ENCODE measurements at places on chromosomes 2 and 18.

DNA sequence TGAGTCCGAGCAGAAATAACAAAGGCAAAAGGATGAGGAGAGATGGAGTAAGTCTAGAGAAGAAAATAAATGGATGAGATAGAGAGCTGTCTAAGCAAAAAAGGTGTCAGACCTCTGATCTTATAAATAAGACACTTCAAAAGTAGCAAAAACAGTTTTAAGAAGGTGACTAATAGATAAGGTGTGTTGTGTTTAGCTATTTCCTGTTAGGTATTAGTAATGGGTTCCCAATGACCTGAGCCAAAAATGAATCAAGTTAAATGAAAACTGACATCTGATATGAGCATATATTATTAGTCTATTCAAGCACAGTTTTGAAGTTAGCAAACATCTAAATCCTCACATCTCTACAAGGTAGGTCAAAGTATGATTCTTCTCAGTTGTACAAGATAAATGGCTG lies 10.6 kb downstream of the SUPT7L start:
- no peak for DNase-seq

DNA sequence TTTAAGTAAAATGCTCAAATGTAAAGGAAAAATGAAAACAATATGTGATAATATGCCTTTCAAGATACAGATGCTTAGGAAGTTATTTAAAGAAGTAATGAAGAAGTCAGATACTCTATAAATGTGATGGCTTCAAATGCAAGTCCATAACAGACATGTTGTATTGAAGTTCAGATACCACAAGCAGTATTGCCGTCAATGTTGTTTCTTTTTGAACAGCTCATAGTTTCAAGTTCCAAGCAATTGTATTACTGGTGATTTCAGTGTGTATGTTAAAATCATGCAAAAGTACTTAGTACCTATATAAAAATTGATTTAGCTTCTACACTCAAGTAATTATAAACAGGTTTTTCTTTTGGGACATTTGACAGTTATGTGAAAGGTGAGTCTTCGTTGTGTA lies 24.9 kb downstream of the KCMF1 start:
- DNase-seq = no peak

DNA sequence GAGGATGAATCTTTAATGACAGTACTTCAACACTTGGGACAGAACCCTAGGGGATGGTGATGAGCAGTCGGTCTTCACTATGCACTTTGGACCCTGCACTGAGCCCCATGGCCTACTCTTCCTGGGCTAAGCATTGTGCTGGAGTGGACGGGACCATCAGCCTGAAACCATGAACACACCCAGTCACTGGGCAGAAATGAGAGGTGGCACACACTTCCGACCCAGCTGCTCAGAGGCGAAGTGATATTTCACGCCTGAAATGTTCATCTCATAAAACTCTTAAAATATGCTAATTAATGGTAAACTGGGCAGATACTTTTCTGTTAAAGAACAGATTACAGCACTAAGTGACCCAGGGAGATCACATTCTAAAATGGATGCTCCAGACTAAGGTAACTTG lies 150.3 kb upstream of the NDUFV2 start:
- no peak for DNase-seq

- DNase-seq = no peak
Measured at GRCh38 chr2:191319186-191319585, 74.0 kb downstream of the MYO1B start.

- no peak for DNase-seq
Measured at GRCh38 chr18:5309888-5310470, 14.5 kb upstream of the ZBTB14 start.

DNA sequence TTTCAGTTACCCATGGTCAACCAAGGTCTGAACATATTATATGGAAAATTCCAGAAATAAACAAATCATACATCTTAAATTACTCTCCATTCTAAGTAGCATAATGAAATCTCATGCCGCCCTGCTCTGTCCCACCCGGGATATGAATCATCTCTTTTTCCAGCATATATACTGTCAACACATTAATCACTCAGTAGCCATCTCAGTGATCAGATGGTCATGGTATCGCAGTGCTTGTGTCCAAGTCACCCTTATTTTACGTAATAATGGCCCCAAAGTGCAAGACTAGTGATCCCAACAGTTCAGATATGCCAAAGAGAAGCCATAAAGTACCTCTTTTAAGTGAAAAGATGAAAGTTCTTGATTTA lies 43.8 kb downstream of the OSBPL6 start:
- no peak for DNase-seq

DNA sequence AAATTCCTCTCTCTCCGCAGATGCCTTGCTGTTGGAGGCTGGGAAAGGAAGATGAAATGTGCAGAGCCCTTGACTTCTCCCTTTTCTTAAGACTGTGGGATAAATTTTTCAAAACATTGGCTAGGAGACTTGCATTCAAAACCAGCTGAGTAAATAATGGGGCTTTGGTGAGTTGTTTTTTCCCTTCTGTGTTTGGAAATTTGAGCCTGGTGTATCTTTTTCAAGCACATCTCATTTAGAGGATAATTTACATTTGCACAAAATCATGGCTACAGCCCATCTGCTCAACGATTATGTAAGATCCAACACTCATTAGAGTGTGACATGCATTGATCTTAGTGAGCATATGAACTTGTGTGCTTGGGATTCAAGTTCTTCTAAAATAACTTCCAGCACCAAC lies 112.1 kb upstream of the ATP8B1 start:
- peak; percentile 30 for DNase-seq

DNA sequence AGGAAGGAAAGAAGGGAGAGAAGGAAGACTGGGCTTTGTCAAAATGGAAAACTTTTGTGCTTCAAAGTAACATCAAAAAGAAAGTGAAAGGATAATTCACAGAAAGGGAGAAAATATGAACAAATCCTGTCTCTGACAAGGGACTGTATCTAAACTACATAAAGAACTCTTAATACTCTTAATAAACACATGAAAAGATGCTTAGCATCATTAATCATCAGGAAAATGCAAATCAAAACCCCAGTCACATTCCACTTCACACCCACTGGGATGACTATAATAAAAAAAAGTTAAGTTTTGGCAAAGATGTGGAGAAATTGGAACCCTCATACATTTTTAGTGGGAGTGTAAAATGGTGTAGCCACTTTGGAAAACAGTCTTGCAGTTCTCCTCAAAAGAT lies 11.8 kb upstream of the ZFP36L2 start:
- no peak for DNase-seq

GRCh38 chr2:136019306-136019705 lies 33.9 kb upstream of the DARS1 start:
- DNase-seq = no peak

GRCh38 chr2:32357318-32358110 lies 691 bp downstream of the BIRC6 start:
- no peak for DNase-seq

DNA sequence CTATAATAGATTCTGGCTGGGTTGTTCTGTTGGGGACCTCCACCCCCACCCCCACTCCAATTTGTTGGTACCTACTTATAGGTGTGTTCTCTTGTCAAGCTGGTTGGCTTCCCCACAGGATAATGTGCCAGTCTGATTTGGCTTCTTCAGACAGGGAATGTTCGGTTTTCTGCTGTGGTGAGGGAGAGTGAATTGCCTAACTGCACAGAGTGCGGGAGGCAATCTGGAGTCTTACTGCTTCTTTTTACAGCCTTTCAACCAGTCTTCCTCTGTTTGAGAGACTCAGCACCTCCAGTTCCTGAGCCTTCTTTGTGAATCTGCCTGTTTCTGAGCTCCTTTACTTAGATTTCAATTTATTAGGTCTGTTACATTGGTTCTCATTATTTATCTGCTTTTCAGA lies 27.4 kb upstream of the SNORC start:
- no peak for DNase-seq

DNA sequence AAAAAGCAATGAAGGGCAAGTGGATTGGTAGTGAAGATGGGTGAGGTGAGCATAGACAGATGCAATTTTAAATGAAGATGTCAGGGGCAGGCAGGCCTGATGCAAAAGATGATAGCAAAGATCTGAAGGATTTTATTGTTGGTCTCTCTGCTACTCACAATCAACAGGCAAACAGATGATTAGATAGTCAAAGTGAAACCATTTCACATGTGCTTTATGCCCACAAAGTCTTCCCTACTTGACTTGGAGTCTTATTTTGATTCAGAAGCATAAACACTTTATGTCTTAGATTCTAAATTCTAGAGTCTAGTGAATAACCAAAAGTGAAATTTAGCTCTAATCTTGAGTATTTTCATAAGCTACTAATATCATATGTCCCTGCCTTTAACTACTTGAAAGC lies 153.8 kb upstream of the HNRNPA3 start:
- no peak for DNase-seq

Measured in SHP77 (cell line).